ENCODE measurements at places on chromosomes 5 and 9. TPM values are rescaled to one million over a fixed set of nuclear protein-coding genes. Genes with fewer than 3 reads are reported as not detected.

- DNase-seq = no peak
These were observed 32.2 kb downstream of the KCNV2 start for GRCh38 chr9:2749485-2749884.

GRCh38 chr9:136002881-136003280 is 41.7 kb upstream of the UBAC1 start:
- DNase-seq = no peak

DNA sequence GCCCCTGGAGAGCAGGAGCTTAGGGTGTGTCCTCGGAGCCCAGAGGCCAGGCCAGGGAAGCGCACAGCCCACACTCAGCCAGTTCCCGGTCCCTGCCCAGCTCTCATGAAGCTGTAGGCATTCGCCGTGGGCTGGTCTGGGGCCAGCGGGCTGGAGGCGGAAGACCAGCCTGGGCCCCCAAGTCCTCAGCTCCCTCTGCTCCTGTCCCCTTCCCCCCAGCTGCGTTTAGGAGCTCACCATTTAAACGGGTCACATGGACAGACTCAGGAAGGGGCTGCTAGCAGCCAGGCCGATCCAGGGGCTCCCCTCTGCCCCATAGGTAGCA is 17.4 kb downstream of the DNLZ start:
- no peak for DNase-seq

GRCh38 chr9:72675586-72675985 is 154.2 kb downstream of the TMC1 start:
- no peak for DNase-seq

DNA sequence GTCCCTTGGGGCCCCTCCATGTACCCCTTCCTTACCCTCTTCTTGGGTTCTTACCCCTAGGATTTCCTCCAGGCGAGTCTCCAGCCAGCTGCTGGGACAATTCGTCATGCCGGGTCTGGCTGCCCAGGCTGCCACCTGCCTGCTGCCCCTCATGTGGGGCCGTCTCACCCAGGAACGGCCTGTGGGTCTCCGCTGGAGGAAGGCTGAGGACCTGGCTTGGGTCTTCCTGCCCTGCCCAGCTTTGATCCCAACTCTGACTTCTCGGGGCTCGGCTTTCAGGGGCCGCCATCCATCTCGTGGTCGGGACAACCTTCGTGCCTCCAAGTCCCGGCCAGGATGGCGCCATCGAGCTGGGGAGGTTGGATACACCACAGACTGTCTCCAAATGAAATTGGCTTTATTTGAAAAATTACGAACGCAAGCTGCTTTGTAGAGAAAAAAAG is 38.1 kb downstream of the HMCN2 start:
- DNase-seq = no peak

DNA sequence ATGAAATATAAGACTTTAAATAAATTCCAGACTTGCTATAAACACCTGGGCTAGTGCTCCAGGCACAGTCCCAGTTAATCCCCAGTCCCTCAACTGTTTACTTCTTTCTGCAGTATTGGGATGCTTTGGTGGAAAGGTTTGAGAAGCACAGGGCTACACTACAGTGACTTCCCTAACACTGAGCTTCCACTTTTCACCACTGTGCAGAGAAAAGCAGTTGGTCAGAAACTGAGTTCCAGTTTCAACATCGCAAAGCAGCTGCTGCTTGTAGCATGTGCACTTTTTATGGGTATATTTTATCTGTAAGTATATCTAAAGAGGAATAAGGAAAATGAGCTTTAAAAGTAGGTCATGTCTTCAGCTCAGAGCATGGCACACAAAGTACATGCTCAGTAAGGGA is 339.7 kb downstream of the NTRK2 start:
- DNase-seq = no peak

- DNase-seq = no peak
These were observed 84.3 kb upstream of the SHB start for GRCh38 chr9:38153152-38153909.

DNA sequence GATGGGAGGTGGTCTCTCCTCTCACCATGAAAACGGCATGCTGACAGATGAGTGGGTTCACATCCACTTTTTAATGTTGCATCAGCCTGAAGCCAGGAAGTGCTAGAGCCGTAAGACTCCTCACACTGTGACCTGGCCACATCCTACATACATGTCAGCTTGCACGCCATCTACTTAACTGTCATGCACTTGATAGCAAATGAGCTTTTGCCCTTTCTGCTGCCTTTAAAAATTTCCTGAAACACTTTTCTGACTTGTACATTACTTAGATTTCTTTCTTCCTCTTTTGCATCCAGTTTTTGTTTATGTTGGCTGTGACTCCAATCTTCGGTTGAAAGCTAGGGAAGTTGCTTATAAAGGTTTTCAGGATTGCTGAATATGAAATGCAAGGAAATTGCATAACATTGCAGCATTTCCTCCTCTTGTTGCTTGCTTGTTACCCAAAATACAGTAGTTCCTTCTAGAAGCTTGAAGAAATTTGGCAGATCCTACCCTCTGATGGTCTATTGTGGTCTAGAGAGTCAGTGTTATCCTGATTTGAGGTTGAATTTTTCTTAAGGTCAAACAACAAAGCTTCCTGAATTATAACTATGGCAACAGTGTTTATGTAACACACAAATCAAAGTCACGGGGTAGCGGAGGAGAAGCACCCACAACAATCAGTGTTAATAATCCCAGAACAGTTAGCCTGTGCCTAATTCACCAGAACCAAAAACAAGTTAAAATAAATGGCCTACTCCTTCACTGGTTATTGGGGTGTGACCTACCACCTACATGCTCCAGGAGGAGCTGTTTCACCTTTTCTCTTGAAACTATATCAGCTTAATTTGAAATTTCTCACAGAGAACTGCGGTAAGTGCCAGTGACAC is 232.5 kb downstream of the ARHGAP26 start:
- no peak for DNase-seq

GRCh38 chr9:76223749-76224340 is 170.4 kb downstream of the RFK start:
- DNase-seq = no peak

- DNase-seq = no peak
These were observed 48.3 kb downstream of the ASS1 start for GRCh38 chr9:130493021-130493420.

GRCh38 chr5:53613061-53613460 is 52.6 kb downstream of the NDUFS4 start:
- DNase-seq = no peak

- DNase-seq = peak; percentile 57
These were observed at the start of gene ANKRD33B for GRCh38 chr5:10563945-10564837. TSS of gene ANKRD33B (plus strand) at chr5:10564070. CDS start at chr5:10564468, 398 bp downstream.

Gene APBA1
- 7.5 TPM for total RNA-seq

Gene PLAC8L1
- not detected for total RNA-seq

Gene SNCB
- total RNA-seq = not detected

Gene MUSK
- 2.0 TPM for total RNA-seq

Gene COMMD10
- 26.5 TPM for total RNA-seq

Gene TPRN
- 124 TPM for total RNA-seq

Gene ADAMTS16
- total RNA-seq = 0.16 TPM

Gene TRIM36
- 26.9 TPM for total RNA-seq
